Tibial nerve (tissue), 4 donors: ENCODE measurements at places on chromosomes 3 and 15. TPM values are rescaled to one million over a fixed set of nuclear protein-coding genes. Genes with fewer than 3 reads are reported as not detected.
A peak's percentile ranks its signal among the peaks of the same experiment; 100 is the strongest.

DNA sequence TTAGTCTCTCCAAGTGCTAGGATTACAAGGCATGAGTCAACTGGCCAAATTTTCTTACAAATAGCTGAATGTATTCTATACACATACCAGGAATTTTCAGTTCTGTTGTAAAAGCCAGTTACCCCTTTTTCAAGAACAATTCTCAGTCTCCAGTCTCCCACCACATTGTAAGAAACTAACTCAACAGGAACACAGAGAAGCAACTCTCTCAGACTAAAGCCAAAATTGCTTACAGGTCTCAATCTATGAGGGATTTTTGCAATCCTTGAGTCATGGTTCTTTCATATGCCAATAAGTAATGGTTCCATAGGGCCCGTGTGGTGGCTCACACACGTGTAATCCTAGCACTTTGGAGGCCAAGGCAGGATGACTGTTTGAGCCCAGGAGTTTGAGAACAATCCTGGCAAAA lies 8.5 kb downstream of the IP6K2 start:
- H3K4me1 ChIP-seq: peaks cover 26% of the 10 kb centered on the region
- no peaks in the 10 kb centered on the region for H3K27me3 ChIP-seq
- no peak overlapping the region for H3K4me3 ChIP-seq
- H3K36me3 ChIP-seq: no peaks in the 10 kb centered on the region
- H3K27ac ChIP-seq: peak overlapping the region; percentile 67
- DNase-seq: no peak

DNA sequence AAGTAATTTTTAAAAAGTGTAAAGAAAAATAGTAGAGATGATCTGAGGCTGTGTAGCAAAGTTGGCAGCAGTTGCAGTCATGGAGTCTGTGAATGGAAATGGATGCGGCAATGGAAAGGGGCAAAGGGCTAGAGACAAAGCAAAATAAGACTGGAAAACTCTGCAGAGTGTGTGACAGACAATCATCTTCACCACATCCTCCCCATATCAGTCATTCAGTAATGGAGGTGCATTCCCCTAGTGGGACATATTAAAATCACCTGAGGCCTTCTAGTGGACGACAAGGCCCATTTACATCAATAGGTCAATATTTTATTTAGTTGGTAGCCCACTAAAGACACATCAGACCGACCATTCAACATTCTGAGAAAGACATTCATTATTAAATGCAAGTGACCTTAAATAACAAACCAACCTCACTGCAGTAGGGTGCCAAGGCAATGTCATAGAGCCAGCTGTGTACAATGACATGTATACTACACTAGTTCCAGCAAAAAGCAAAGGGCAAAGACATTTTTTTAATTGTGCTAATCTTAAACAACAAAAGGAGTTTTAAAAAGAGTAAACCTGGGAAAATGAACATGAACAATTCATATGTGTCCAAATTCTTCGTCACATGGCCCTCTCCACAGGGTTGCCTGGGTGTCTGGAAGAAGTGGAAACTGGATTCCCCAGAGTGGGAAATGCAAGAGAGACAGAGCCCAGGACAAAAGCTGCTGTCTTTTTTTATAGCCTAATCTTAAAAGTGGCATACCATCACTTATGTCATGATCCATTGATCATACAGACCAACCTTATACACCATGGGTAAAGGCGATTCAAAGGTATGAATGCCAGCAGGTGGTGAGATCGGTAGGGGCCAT lies 15.6 kb upstream of the RAP2B start:
- H3K27me3 ChIP-seq: no peaks in the 10 kb centered on the region
- H3K4me1 ChIP-seq: no peaks in the 10 kb centered on the region
- H3K36me3 ChIP-seq: no peaks in the 10 kb centered on the region
- DNase-seq: no peak
- no peak overlapping the region for H3K27ac ChIP-seq

DNA sequence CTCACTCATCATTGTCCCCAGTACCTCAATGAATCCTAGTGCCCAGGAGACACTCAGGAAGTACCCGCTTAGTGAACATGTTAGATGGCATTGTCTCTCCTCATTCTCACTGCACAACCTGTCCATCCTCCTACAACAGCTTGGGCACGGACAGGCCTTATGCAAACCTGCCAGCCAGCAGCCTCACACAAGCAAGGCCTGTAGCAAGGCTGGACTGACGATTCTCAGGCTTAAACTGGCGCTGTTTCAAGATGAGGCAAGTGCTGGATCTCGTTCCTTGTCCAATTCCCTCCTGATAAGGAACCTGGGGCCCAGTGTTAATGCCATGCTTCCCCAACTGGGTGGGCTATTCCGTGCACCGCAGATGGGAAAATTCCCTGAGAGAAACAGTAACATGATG lies 59.0 kb downstream of the CDCP1 start:
- no peaks in the 10 kb centered on the region for H3K27me3 ChIP-seq
- H3K36me3 ChIP-seq: no peaks in the 10 kb centered on the region
- no peak for DNase-seq
- no peaks in the 10 kb centered on the region for H3K4me1 ChIP-seq
- no peak overlapping the region for H3K27ac ChIP-seq

- H3K4me1 ChIP-seq: no peaks in the 10 kb centered on the region
- no peak for DNase-seq
- no peak overlapping the region for H3K27ac ChIP-seq
- no peak overlapping the region for H3K4me3 ChIP-seq
These were observed 200.5 kb downstream of the ITPR1 start for GRCh38 chr3:4693620-4694019.

Gene ACP3
- not detected for total RNA-seq

- no peak overlapping the region for H3K4me3 ChIP-seq
- H3K4me1 ChIP-seq: no peaks in the 10 kb centered on the region
- no peak overlapping the region for H3K27ac ChIP-seq
- no peaks in the 10 kb centered on the region for H3K27me3 ChIP-seq
- no peaks in the 10 kb centered on the region for H3K36me3 ChIP-seq
- no peak for DNase-seq
These were observed 64.2 kb downstream of the ISG20 start for GRCh38 chr15:88702983-88703382.

DNA sequence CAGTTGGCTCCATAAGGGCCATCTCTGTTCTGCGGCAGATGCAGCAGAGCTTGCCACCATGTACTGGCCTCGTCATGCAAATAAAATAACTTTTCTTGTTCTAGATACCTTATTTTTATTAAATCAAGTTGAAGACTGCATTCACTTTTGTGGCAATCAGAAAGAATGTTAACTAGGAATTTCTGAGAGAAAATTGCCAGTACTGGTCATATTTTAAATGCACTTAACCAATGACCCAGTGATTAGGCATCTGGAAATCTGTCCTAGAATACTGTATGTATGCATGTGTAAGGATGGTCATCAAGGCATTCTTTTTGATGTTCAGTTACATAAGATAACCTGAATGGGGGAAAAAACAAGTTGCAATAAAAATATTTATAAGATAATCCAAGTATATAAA lies 34.2 kb upstream of the CSPG5 start:
- H3K4me1 ChIP-seq: no peaks in the 10 kb centered on the region
- H3K27ac ChIP-seq: no peak overlapping the region
- no peaks in the 10 kb centered on the region for H3K36me3 ChIP-seq
- no peaks in the 10 kb centered on the region for H3K27me3 ChIP-seq

DNA sequence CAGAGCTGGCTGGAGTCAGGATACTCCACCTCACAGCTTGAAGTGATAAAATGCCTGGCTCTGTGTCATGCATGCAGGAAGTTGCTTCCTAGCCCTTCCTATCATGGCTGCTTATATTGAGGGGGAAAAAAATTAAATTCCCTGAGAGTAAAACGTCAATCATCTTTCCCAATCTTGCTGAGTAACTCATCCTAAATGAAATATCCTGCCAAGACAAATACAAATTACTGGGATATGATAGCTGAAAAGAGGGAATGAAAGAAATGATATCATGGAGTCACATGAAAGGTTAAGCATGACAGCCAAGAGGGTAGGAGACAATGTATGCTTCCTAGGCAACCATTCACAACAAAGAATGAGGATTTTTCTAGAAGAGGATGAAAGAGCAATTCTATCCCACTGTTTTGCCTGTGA lies 110.6 kb downstream of the ABI3BP start:
- no peak overlapping the region for H3K27ac ChIP-seq
- H3K27me3 ChIP-seq: no peaks in the 10 kb centered on the region
- H3K4me3 ChIP-seq: no peak overlapping the region
- no peak for DNase-seq
- no peaks in the 10 kb centered on the region for H3K36me3 ChIP-seq
- H3K4me1 ChIP-seq: peaks cover 37% of the 10 kb centered on the region

DNA sequence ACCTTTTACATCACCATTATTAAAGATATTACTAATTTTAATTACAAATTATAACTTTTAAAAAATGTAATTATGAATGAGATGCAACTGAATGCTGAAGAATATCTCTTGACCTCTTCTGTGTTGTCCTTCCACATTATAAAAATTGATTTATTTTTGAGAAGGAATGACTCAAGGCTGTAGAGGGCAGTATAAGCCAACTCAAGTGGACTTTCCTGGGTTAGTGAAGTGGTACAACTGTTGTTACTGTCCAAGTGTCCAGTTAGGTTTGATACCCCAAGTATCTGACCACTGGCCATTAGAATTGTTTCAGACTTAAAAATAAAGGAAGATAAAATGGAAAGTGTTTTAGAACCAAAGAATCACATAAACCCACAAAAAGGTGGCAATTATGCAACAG lies 51.9 kb downstream of the BBX start:
- DNase-seq: no peak
- H3K4me1 ChIP-seq: no peaks in the 10 kb centered on the region
- H3K27ac ChIP-seq: no peak overlapping the region
